ENCODE measurements at places on chromosomes 7 and 10.

GRCh38 chr7:69906283-69906995 is 308.2 kb downstream of the AUTS2 start:
- no peak for DNase-seq

- DNase-seq = no peak
These were observed 12.2 kb downstream of the BHLHA15 start for GRCh38 chr7:98223351-98223897.

- no peak for DNase-seq
These were observed 808 bp downstream of the C10orf71 start for GRCh38 chr10:49299816-49300139.

- DNase-seq = no peak
These were observed 35.4 kb downstream of the ACSL5 start for GRCh38 chr10:112409299-112409698.

- DNase-seq = no peak
These were observed 213.7 kb downstream of the GRID1 start for GRCh38 chr10:86152911-86153310.

- no peak for DNase-seq
These were observed 111.5 kb downstream of the SEMA3C start for GRCh38 chr7:80807166-80807900.

- DNase-seq = no peak
These were observed 72.6 kb downstream of the JAZF1 start for GRCh38 chr7:28107960-28108359.

GRCh38 chr10:63822496-63822895 is 301.3 kb downstream of the REEP3 start:
- no peak for DNase-seq

GRCh38 chr7:125927556-125927955 is 997.9 kb upstream of the POT1 start:
- no peak for DNase-seq

GRCh38 chr10:6320320-6321010 is 117.7 kb downstream of the PFKFB3 start:
- DNase-seq = no peak

- DNase-seq = no peak
These were observed 75.6 kb downstream of the ADCY1 start for GRCh38 chr7:45649560-45650346.

DNA sequence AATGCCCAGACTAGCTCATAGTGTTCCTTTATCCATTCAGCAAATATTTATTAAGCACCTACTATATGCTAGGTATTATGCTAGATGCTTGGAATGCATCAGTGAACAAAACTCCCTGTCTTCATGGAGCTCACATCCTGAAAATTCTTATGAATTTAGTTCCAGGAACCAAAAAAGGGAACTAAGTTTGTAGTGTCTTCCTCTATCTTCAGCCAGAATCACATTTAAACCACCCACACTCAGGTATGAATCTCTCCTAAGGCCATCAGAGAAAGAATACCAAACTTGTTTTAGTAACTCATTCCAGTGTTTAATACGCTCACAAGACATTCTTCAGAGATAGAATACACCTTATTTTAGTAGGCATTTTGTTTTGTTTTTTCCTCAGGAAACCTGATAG is 10.1 kb upstream of the EGR2 start:
- DNase-seq = no peak

- DNase-seq = no peak
These were observed 20.4 kb upstream of the BLOC1S2 start for GRCh38 chr10:100306861-100307260.

DNA sequence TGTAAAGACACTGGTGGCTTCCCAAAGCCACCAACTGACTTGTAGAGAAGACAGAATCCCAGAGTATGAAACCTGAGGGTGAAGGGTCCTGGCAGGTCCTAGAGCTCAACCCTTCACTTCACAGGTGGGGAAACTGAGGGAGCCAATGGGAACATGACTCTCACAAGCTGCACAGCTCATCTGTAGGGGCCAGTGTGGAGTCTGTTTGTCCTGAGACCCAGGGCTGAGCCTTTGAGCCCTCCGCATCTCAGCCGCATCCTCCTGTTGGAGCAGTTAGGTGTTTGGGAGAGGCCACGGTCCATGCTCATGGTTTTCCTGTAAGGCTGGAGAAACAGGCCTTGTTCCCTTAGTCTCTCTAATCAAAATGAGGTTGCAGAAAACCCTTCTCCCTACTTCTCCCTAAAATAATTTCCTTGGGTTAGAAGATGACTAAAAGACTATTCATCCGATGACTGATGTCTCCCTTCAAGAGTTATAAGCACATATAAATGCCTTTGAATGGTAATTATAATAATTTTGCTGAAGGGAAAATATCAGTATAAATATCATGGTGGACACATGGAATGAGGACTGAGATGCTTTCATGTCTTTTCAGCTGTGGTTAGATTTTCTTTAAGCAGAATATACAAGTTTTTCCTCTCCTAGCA is 10.3 kb downstream of the HTRA1 start:
- DNase-seq = no peak

DNA sequence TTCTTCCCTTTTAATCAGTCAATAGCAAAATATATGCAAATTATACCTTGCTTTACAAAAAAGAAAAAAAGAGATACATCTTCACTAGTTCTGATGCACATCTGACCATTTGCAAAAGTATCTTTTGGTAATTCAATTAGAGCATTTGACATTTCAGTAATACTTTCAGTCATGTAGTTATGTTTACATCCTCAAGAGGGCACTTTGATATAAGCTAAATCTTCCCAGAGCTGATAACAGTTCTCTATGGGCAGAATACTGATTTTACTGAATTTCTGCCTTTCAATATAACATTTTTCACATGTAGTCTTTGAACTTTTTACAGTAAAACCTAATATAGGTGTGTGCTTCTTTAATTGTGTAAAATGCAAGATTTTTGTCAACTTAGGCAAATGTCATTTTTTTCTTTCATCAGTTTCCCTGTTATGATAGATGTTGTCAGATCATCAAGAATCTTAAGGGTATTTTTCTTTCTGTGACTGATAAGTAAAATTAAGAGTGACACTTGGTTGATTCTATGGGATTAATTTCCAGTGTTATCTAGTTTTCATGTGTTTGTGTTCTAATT is 703.5 kb upstream of the SEMA3D start:
- DNase-seq = no peak
